Karpas-422 (cell line): ENCODE measurements at places on chromosomes 16 and 17. TPM values are rescaled to one million over a fixed set of nuclear protein-coding genes. Genes with fewer than 3 reads are reported as not detected.

DNA sequence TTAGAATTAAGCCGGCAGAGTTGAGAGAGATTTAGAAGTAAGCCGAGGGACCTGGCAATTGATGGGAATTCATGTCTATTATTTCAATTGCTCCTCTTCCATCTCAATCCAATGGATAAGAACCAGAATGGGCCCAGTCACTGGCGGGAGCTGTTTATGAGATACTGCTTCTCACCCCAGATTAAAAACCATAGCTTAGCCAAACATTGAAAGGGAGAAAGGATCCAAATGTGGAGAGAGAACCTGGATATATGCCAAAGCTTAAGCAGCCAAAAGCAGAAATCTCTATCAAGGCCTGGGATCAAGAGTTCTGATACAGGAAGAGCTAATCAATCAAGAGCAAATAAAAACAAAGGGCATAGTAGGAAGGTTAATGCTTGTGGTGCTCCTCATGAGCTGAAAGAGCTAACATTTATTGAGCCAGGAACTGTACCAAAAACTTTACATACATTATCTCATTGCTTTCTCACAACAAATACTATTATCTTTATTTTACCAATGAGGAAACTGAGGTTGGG lies 2.8 kb downstream of the SLFN12L start:
- no peak for DNase-seq

- DNase-seq: peak; percentile 53
Measured at GRCh38 chr16:228151-228851, 948 bp downstream of the LUC7L start.

Gene KRT222
- not detected in 2 replicates for total RNA-seq

DNA sequence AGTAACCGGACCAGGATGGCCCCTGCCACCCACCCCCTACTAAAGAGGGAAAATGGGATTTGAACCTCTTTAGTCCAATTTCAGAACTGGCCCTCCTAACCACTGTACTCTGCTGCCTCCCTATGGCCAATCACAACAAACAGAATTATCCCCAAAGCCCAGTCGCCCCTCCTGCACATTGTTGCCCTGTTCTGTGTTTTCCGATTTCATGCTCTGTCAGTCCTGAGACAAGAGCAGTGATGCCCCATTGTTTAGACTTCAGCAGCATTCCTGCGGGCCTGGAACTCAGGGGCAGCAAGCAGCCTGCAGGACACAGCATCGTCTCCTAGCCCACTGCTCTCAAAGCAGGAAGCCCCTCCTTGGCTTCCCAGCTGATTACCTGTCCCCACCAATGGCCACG lies 20.5 kb upstream of the KLHL11 start:
- DNase-seq: no peak

GRCh38 chr17:27310565-27311110 lies 16.7 kb downstream of the WSB1 start:
- DNase-seq: no peak

DNA sequence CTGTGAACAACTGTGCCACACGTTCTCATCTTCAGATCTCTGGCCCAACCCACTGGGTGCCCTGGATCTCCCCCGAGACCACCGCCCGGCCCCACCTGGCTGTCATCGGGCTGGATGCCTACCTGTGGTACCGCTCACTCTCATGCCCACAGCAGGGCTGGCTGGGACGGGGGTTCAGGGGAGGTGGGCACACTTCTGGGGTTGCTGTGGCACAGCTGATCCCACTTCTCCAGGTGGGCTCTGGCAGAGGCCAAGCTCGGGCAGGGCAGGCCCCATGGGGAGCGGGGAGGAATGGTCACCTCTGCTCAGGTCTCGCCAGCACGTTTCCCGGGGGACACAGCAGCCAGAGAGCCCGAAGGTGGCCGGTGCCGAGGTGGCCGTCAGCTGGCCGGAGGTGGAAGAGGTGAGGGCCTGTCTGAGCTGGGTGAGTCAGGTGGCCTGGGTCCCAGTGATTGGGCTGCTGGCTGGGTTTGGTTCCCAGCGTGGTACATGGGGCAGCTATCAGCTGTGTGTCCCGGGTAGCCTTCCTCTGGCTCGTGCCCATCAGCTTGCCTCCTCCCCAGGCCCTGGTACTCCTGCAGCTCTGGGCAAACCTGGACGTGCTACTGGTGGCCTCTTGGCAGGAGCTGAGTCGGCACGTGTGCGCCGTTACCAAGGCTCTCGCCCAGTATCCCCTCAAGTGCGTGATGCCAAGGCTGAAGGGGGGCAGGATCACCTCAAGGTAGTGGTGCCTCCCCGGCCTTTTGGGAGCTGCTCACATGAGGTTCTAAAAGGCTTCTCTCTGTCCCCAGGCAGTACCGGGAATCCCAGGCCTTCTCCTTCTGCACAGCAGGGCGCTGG lies 2.3 kb upstream of the MRPS34 start:
- DNase-seq: no peak

- DNase-seq: peak; percentile 73
Measured at GRCh38 chr16:17469011-17469740, 1.6 kb downstream of the XYLT1 start.

GRCh38 chr17:16050844-16051243 lies 51.2 kb downstream of the TTC19 start:
- no peak for DNase-seq

Gene FGF11
- total RNA-seq: 0.32 and 0.67 TPM in 2 replicates

Gene GAS2L2
- total RNA-seq: 0.07 TPM in 1 of 2 replicates, not detected in the other

DNA sequence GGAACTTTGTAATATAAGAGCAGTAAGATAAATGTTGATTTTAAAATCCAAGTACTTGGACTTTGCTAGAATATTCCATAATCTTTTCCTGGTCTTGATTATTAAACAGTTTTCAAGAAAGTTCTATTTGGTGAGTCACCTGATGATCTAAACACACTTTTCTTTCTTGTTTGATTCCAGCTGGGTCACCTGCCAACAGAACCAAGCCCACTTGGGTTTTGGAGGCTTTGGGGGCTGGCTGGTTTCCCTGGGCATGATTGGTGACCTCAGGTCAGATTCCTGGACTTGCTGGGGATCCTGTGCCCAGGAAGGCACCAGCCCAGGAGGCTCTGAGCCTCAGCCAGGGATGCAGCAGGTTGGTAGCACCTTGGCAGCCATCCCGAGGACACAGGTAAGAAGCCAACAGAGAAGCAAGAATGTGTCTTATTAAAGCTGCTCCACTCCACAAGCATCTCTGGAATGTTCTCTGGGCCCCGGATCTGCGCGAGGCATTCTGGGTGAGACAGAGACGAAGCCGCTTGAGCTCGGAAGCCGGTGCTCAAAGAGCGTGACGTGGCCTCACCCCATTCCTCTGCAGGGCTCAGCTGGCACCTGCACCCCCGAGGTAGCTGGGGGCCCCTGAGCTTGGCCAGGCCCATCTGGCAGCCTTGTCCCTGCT lies 3.1 kb upstream of the TEX19 start:
- no peak for DNase-seq

DNA sequence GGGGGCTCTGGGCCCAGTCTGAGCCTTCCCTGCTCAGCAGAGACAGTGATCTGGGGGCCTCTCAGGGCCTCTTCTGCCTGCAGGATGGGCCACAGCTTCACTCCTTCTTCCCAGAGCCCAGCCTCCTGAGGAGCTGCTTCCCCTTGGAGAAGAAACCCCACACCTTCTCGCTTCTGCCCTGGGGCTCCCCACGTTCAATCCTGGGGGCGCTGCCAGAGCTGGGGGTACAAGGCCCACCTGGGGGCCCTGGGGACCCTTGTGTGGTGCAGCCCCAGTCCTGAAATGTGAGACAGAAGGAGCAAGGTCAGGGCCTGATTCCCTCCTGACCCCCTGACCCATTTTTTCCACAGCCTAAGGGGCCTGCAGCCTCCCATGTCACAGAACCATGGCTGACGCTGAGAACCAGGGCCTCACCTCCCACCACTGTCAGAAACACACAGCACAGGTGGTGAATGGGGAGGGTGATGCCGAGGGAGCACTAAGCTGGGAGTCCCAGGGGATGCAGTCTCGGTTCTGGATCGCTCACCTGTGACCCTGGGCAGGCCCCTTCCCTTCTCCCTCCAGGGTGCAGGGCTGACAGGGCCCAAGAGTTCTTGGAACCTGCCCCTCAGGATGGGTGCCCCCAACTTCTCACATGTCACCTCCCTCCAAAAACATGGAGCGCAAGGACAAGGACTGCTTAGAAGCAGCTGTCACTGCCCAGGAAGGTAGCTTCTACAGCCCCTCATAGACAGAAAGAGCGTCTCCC lies 21.6 kb upstream of the MPO start:
- DNase-seq: no peak

- DNase-seq: peak; percentile 74
Measured at GRCh38 chr17:74199306-74200092, 4.0 kb upstream of the RPL38 start.

DNA sequence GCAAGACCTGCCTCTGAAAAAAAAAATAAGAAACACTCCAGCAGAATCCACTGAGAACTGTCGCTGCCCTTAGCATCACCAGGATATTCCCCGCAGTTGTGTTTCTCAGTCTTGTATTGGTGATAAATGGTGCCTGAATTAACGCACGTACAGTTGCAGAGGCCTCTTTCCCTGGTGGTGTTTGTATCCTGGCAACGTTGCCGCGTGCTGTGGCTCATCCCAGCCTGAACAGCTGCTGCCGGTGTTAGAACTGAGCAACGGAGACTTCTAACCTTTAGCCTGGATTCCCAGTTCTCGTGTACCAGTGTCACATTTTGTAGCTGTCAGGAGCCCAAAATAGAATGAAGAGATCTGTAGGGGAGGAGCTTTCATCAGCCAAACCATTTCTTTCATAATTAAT lies 4.8 kb downstream of the MLYCD start:
- no peak for DNase-seq

DNA sequence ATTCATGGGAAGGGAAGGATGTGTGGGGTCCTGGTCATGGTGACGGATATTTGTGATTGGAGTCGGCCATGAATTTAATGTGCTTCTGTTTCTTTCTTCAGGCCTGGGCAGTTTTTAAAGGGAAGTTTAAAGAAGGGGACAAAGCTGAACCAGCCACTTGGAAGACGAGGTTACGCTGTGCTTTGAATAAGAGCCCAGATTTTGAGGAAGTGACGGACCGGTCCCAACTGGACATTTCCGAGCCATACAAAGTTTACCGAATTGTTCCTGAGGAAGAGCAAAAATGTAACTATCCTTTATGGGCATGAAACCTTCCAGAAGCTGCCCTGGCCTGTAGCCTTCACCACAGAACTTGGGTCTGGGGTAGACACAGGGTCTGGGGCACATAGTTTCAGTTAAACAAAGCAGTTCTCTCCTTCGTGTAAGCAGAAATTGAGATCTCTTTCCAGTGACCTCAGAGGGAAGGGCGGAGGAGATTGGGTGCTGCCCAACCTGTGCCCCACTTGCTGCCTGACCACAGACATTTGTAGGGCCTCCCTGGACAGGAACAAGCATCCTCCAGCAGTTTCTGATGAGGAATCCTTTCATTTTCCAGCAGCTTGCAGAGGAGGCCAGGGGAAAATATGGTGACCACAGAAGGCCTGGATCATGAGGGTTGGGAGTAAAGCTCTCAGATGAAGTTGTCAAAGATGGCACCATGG lies 10.1 kb downstream of the IRF8 start:
- DNase-seq: no peak

GRCh38 chr17:8163978-8164814 lies 1.4 kb upstream of the VAMP2 start:
- DNase-seq: peak; percentile 86

GRCh38 chr16:50844840-50845239 lies 103.0 kb downstream of the CYLD start:
- no peak for DNase-seq

Gene ANKS3
- total RNA-seq: 6.4 and 16.8 TPM in 2 replicates

- DNase-seq: peak; percentile 46
Measured at GRCh38 chr17:77461277-77462057, 320.7 kb downstream of the SEC14L1 start.

GRCh38 chr17:82449883-82450356 lies 632 bp downstream of the CYBC1 start:
- DNase-seq: no peak

DNA sequence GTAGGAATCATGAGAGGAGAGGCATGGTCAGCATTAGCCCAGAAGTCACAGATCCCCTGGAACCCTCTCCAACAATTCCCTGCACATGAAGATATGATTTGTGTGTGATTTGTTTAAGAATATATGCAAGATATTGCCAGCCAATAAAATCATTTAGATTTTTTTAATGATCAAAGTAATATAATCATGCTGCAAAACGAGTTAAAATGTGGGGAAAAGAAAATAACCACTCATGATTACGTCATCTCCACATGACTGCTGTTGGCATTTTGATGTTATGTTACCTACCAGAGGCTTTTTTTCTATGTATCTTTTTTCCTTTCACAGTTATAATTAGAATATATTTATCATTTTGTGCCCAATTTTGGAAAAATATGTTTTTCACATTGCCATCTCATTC lies 22.4 kb downstream of the SLC35G3 start:
- DNase-seq: no peak

DNA sequence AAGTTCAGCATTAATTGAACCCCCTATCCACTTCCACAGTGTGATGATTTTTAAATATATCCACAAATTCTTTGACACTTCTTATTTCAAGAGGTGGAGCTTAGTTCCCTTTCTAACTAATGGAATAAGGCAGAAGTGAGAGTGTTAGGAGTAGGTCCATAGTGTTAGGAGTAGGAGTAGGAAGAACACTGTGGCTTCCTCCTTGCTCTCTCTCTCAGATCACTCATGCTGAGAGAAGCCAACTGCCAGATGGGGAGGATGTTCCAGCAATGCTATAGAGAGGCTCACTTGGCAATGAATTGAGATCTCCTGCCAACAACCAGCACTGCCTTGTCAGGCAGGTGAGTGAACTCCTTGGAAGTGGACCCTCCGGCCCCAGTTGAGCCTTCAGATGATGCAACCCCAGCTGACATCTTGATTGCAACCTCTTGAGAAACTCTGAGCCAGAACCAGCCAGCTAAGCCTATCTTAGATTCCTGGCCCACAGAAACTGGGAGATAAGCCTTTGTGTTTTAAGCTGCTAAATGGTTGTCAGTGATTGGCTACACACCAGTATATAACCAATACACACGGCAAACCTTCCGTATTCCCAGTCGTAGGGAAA lies 44.3 kb downstream of the SPECC1 start:
- no peak for DNase-seq

Gene SLC5A11
- total RNA-seq: 0.11 and 0.15 TPM in 2 replicates

Gene SEZ6L2
- 0.04 TPM in 1 of 2 replicates, not detected in the other for total RNA-seq

DNA sequence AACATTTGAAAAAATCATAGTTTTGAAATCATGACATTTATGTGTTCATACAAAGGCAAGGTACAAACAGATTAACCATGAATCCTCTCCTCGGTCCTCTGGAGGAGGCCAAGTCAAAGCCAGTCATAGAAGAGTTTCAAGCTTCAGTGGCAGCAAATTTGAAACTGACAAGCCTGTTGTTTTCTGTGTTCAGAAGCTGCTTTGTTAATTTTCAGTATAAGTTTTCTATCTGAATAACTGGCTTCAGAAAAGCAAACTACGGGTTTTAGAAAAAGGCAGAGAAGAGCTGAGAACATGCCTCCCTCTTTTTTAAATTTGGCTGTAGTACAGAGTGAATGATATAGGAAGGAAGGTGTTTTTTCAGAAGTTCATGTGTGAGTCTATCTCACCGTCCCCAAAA lies 79.6 kb upstream of the CLEC18B start:
- DNase-seq: no peak
